NCI-H2171 (cell line): ENCODE measurements at places on chromosomes 12 and 14.

DNA sequence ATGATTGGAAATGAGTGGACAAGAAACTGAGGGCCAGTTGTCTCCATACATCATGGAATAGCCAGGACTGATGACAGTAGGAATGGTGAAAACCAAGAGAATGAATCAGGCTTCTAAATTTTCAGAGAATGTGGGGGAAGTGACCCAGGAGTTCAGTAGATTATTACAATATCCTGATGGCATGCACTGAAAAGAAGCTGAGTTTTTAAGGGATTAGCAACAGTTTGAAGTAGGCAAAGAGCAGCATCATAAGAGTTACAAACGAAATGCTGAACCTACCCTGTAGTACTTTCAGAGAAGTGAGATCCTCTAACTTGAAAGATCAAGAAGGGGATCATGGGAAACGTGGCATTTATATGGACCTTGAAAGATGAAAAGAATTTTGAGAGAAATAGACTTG lies 13.2 kb downstream of the SLC2A14 start:
- DNase-seq: no peak

- DNase-seq: no peak
Observed at GRCh38 chr12:132484891-132485441, 5.0 kb upstream of the FBRSL1 start.

- DNase-seq: no peak
Observed at GRCh38 chr12:81347404-81347803, 269.5 kb downstream of the ACSS3 start.

GRCh38 chr12:93668919-93669418 lies 8.2 kb upstream of the CRADD start:
- no peak for DNase-seq

DNA sequence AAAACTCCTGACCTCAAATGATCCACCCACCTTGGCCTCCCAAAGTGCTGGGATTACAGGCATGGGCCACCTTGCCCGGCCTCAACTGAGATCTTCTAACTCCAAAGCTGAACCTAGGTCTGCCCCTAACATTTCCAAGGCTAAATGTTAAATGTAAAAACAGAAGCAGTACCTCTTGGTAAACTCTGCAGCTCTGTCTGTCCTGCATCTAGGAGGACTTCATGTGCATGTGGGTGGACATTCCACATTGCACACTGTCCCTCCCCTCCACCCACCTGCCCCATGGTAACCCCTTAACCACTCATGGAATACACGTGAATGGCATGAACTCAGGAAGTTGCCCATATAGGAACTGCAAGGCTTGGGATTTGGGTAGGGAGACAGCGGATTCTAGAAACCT lies 33.1 kb downstream of the SNX6 start:
- DNase-seq: no peak

DNA sequence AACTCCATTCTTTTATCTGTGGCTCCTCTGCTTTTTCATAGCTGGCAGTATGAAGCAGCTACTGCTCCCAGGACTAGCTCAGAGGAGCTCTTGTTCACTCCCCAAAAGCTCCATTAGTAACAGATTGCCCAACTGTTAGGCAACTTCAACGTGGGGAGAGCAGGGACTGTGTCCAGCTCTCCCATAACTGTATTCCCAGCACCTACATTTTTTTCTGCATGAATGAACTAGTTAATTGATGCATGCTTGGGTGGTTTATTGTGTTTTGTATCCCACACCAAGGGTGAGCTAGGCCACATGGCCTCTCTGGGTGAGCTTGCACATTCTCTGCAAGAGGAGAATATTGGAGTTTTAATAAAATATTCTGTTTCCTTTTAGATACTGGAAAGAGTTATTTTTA lies 15.2 kb downstream of the STON2 start:
- DNase-seq: peak; percentile 90

DNA sequence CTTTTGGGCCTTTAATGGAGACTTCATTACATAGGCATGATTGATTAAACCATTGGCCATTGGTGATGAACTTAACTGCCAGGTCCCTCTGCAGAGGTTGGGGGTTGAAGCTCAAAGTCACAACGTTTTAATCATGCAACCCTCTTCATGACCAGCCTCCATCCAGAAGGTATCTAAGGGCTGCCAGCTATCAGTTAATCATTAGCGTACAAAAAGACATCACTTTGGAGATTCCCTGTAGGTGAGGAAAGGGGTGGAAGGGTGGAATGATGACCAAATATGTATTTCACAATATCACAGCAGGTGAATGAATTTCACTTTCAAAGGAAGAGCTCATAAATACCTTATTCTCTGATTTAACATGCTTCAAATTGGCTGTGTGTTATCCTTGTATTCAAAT lies 92.0 kb downstream of the MIPOL1 start:
- DNase-seq: no peak

DNA sequence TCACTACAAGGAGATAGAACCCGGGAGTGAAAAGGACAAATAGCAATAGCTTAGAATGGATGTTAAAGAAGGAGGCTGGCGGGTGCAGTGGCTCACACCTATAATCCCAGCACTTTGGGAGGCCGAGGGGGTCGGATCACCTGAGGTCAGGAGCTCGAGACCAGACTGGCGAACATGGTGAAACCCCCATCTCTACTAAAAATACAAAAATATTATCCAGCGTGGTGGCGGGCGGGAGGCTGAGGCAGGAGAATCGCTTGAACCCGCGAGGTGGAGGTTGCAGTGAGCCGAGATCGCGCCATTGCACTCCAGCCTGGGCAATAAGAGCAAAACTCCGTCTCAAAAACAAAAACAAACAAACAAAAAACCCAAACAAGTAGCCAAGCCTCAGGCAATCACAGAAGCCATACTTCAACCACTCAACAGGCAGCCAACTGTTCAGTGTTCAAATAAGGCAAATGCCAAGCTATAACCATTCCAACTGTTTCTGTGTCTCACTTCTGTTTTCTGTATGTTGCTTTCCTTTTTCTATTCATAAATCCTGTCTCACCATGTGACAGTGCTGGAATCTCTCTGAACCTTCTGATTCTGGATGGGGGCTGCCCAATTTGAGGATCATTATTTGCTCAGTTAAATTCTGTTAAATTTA lies 3.9 kb upstream of the SPTLC2 start:
- no peak for DNase-seq

- peak; percentile 9 for DNase-seq
Observed at GRCh38 chr14:63727231-63727735, 582 bp downstream of the SGPP1 start.

DNA sequence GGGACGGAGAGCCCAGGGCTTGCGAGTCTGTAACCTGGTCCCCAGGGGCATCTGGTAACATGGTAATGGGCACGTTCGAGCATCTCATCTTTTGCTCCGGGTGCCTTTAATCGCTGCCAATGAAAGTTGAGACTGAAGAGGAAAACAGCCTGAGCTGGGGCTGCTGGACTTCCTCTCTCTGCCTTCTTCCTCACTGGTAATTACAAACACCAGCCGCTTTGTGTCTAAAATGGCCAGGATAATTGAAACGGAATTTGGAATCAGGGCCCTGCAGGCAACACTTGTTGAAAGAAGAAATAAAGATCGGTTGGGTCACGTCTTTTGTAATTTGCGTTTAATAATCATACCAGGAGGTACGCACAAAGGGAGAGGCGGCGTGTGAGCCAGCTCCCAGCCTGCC lies 51.5 kb upstream of the GPATCH2L start:
- DNase-seq: no peak

DNA sequence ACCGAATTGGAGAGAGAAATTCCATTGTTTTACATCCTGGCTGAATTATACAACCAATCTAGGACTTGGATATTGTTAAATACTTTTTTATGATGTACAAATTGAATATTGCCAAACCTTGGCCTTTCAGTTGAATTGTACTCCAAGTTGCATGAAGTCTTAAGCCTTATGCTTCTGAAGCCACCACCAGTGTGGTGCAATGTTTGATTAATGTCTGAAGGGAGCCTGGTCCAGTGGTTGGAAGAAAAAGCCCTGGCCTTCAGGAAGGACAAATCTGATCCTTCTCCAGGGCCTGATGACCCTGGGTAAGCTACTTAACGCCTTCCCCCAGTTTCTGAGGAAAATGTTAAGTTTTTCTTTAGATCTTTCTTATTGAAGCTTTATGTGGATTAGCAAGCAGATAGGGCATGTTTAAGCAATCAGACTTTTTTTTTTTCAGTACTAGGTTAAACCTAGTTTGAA lies 72.0 kb downstream of the PAPOLA start:
- DNase-seq: no peak

GRCh38 chr14:102345232-102345631 lies 17.5 kb downstream of the CINP start:
- no peak for DNase-seq

DNA sequence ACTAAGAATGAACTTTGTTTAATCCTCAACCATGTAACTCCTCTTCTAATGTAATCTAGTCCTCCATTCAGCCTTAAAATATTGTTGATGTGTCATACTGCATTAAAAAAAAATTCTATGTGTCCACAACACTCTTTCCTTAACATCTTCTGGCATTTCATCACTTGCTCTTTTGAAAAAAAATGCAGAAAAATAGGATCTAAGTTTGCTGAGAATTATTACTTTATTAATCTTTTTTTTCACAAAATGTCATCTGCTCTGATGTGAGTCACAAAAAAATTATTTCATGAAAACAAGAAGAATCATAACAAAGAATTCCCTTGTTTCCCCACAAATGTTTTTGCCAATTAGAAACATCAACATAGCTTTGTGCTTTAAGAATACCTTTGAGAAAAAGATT lies 410.1 kb upstream of the MGAT4C start:
- DNase-seq: no peak

- no peak for DNase-seq
Observed at GRCh38 chr14:34175574-34175973, 224.7 kb upstream of the EGLN3 start.

DNA sequence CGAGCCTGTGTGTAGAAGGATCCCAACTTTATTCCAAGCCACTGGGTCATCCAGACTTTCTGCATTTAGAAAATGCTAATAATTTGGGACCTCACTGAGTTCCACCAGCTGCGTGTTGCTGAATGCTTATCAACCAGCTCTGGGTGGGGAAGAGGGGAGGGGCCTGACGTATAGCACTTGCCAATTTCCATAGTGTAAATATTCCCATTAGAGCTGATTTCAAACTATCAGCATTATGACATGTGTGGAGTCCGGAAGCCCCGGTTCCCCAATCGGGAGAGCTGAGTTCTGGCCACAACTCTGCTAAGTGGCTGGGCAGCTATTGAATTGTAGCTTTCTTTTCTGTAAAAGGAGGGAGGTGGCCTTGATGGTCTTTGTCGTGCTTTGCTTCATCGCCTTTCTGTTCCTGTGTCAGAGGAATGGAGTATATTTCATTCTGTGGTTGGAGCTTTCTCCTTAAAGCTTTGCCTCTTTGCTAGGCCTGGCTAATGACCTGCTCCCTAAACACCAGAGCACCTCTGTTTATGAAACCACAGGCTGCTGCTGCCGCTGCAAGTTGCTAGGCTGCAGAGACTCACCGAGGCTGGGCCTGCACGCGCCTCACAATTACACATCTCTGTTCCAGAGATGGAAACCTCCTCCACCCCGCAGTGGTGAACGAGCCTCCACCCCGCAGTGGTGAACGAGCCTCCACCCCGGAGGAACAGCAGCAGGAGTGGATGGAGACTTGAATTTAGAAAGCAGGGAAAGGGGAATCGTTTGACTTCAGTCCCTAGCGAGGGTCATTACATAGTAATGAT lies 7.7 kb upstream of the BCL7A start:
- no peak for DNase-seq

DNA sequence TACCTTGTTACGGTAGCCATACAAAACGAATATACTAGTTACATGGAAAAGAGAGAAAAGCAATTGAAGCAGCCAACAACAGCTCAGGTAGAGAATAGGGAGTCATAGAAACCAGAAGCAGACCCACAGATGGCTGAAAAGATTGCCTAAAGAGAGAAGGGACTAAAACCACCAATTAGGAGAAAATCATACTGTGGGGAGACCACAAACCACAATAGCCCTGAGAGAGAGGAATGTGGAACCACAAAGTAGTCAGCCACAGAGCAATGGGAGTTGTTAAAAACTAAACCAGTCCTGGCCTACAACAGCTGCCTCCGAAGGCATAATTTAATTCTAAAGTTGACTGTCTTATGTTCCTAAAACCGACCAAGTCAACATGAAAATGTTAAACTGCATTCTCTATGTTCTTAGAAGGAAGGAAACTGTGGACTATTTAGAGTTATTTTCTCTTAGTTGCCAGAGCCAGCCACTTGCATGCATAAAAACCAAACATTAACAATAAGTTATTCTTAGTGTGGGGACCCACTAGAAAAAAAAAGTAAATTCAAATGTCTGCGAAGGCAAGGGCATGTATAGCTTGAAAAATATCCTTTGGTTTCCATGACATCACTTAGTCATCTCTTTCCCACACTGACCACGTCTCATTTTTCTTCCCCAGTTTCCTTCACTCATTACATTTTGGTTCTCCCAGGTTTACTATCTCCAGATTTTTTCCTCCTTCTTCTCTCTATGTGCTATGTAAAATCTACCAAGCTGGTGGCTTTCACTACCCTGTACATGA lies 398.1 kb downstream of the NOVA1 start:
- no peak for DNase-seq

GRCh38 chr12:101186291-101186690 lies 23.7 kb downstream of the SLC5A8 start:
- no peak for DNase-seq

- no peak for DNase-seq
Observed at GRCh38 chr14:106228541-106229158, 702.3 kb downstream of the TMEM121 start.

DNA sequence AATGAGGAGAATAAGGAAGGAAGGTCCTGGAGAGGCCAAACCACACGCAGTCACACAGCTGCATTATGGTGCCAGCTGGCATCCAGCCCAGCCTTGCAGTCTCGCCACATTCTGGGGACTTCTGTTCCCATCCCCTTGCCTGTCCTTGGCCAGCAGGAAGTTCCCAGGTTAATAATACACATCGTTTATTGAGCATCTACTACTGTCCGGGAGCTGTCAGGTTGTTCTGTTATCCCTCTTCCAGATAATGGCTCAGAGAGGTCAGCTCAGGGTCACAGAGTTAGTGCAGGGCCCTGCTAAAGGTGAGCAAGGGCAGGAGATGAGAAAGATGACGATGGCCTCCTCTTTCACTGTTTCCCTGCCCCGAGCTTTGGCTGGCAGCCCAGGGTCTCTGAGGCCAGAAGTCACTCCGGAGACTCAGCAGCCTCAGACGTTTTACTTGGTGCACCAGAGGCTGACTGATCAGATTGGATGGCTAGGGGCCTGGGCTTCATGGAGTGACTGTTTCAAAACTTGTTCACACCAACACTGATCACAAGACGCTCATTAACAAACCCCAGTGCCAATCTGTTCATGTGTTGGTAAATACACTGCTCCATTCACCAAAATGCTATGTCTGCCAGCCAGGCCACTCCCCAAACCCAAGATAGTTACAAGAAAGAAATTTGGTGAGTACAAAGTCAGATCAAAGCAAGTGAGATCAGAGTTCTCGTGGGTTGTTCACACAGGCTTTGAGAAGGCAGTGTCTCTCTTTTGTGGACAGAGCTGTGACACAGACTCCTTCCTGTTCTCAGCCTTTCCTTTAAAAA lies 79.2 kb downstream of the B4GALNT3 start:
- DNase-seq: peak; percentile 66

DNA sequence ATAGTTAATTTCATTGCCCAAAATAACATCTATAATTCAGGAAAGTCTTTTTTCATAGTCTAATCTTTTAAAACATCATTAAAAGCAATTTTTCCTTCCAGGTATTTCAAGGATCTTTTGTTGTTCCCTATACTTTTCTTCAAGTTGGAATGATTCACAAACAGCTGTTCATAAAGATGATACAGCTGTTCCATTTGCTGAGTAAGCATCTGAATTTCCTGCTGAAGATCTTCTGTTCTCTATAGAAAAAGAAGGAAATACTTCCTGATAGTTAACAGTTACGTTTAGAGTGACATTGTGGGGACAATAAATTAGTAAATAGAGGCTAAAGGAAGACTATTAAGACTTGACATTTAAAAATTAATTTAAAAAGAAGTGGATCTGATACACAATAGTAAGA lies 30.3 kb upstream of the ESR2 start:
- DNase-seq: peak; percentile 35

GRCh38 chr12:113044516-113044915 lies 12.0 kb upstream of the DTX1 start:
- DNase-seq: no peak
